Uterus (tissue), 4 donors: ENCODE measurements at places on chromosomes 7 and 10.

DNA sequence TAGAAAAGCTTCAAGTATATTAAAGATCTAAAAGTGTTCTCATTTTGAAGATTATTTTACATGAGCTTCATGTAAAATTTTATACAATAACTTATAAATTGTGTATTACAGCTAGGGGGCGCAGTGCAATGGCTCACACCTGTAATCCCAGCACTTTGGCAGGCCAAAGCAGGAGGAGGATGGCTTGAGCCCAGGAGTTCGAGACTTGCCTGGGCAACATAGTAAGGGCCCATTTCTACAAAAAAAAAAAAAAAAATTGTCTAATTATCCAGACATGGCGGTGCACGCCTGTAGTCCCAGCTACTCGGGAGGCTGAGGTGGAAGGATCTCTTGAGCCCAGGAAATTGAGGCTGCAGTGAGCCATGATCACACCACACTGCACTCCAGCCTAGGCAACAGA lies 16.6 kb downstream of the ACBD5 start:
- no peak for DNase-seq

DNA sequence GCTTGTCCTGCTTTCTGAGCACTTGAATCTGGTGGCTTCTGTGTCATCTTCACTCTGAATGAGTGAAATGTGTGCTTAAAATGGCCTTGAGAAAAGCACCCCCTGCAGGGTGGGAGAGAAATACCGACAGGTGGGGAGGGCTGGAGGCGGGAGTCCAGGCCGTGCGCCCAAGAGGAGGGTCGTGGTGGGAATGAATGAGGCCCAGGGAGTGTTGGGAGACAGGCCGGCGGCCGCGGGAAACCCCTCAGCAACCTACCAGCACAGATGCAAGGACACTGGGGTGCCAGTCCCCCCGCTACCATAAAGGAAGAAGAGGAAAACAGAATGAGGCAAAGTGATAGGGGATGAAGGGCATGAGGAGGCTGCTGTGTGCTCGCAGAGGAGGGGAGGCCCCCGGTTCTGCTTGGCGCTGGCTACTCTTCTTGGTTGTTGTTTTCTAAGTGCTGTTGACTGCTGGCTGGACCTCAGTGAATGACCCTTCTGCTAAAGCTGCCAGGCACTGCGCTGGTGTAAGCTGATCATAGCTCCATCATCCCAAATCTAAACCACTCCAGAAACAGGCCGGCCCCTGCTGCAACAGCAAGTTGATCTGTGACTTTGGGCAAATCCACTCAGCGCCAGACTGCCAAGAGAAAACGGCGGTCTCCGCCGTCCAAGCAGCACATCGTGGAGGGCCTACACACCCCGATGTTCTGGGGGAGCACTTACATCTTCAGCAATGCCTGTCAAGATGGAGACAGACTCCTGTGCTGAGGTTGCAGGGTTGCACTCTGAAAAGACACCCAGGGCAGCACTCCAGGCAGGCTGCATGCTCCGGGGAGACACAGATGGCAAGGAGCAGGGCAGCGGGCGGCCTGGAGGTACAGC lies 378.5 kb downstream of the DNAJB6 start:
- DNase-seq, result no peak

- peak; percentile 43 for DNase-seq
Measured at GRCh38 chr10:112842832-112843360, 107.2 kb upstream of the TCF7L2 start.

DNA sequence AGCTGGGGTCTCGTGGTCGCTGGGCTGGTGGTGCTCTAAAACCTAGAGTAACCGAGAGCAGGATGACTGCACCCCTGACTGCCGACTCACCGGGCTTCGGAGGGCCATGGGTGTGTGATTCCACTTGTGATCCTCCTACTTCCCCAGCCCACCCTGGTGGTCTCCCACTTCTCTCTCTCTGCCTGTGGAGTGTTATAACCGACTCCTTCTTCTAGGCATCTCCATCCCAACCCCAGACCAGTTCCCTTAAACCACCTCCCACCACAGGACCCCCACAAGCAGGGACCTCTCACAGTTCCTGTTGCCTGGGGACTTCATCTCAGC lies 52.4 kb downstream of the IKZF1 start:
- DNase-seq, result no peak

GRCh38 chr7:111138586-111138985 lies 47.7 kb downstream of the LRRN3 start:
- DNase-seq, result no peak

DNA sequence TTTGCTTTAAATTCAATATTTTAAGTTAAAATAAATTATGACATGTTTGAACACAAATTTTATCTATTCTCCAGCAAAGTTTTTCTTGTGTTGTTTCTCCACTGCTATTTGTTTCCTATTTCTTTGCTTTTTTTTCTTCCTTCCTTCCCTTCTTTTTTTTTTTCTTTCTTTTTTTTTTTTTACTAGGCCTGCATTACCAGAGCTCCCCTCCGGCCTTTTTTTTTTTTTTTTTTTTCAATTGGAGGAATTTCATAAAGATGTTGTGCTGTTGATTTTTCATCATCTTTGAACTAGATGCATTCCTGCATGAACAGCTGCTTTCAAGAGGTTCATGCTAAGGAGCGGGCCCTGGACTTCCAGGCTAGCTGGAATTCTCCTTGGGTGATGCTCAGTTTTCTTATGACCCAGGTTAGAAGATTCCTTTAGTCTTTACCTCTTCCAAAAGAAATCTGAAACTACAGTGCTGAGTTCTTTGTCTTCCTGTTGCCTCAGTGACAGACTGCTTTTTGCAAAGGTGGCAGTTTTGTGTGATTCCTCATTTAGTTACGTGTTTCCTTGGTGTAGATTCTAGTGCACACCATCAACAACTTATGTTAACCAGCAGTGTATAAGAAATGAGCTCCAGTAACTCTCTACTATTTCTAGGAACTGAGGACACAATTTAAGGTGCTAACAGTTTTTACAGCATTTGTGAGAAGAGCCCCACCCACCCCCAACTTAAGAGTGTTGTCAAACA lies 4.8 kb upstream of the CAMK1D start:
- no peak for DNase-seq

DNA sequence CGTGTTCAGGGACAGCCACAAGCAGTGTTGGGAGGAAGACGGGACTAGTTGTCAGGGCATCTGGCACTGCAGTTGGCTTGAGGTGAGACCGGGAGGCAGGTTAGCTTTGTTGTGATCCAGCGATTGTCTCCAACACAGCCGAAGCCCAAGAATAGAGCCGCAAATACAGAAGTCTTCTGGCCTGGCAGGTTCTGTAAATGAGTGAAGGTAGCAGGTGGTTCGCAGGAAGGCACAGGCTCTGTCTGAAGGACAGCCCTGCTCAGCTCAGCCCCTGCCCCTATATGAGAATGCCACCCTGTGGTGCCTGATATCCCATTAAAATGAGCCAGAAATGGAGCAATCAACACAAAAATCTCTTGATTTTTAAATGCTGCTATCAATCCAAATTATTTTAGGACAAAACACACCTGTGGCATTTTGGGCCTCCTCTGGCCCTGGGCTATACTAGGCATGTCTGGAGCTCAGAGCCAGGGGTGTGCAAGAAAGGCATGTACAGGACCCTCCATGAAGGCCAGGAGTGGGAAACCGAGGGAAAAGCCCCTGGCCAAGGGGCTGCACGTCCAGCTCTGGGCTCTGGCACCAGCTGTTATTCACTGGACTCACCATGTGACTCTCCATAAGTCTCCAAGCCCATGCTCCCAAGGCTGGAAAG lies 11.2 kb upstream of the C10orf71 start:
- DNase-seq, result no peak

DNA sequence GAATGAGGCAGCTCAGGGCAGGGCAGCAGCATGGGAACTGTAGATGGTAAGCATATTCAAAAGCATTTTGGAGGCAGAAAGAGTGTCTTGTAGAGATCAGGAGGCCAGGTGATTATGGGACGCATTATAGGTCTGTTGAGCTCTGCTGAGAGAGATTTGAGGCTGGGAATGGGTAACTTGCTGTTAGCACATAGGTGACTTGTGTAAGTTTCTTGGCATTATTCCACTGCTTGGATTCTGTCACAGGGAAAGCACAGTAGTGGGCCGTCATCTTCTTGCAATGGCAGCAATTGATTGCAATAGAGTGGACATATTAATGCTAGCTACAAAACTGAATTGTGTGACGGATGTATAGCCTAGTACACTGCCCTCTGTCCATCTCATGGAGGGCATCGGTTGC lies 434.3 kb upstream of the IGFBP3 start:
- no peak for DNase-seq

DNA sequence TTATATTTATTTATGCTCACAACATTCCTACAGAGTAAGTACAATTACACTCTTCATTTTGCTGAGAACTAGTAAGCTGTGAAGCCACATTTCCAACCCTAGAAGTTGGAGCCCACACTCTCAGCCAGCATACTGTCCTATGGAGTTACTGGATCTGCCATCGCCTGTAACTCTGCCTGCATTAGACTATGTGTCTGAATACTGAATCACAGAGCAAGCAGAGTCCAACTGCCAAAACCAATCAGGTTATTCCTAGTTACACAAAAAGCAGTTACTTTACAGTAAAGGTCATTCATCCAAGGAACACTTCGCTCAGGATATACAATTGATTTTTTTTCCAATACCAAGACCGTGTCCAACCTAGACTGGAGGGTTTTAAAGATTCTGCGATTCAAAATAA lies 21.5 kb downstream of the CTAGE6 start:
- DNase-seq, result no peak

GRCh38 chr7:11464624-11465023 lies 367.4 kb downstream of the THSD7A start:
- no peak for DNase-seq

DNA sequence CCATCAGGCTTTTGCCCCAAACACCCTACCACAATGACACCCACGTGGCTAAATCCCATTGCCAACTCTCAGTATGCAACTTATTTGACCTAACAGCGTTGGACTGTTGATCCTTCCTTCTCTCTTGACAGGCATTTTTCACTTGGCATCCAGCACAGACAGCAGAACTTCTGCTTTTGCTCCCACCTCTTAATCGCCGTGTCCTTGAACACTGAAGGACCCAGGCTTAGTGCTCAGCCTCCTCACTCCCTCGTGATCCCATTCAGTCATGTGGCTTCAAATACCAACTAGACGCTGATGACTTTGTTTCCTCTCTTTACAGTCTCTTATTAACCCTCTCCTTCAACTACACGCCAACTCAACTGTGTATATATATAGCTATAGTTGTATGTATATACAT lies 25.0 kb downstream of the ZFAND2A start:
- no peak for DNase-seq
